ENCODE measurements at places on chromosomes 1 and 21.

DNA sequence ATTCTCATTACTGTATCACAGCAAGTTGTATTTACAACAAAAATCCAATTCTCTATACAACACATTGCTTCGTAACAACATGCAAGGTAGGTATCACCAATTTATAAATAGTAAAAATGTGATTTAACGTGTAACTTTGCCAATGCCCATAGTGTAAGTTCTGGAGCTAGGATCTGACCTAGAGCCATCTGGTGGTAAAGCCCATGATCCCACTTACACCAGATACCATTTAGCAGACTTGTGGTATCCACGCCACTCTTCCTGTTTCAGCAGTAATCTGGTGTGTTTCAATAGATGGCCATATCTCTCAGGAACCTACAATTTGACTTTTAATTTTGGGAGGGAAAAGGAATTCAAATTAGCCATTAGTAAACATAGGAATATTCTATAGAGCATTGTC lies 10.2 kb downstream of the SETSIP start:
- DNase-seq: no peak

DNA sequence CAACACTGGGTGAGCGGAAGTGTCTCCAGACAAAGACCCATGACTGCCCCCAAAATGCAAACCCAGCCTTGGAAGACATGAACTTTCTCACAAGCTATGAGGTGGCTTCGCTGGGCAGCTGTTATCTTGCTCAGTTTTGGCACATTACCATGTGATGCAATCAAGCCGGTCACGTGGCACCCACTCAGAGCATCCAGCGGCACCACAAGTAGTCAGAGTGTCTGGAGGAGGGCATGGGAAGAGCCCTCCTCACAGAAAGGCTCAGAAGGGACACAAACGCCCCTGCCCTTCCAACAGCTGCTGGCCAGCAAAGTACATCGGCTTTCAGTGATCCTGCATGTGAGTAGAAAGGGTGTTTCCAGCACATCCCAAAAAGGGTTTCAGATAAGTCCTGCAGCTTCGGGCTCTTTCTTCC lies 145.5 kb upstream of the IRF2BP2 start:
- DNase-seq: no peak

DNA sequence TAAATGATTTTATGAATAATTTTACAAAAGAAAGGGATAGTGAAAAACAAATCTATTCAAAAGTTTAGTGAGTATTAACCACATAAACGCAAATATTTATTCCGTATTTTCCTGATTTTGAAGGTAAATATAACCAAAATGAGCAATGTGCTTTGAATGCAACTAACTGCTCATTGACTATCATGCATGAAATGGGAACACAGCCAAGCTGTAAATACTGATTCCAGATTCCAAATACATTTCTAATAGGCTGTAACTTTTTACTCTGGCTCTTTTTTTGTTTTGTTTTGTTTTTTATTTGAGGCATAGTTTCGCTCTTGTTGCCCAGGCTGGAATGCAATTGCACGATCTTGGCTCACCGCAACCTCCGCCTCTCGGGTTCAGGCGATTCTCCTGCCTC lies 41.8 kb downstream of the SELENOF start:
- DNase-seq: no peak

DNA sequence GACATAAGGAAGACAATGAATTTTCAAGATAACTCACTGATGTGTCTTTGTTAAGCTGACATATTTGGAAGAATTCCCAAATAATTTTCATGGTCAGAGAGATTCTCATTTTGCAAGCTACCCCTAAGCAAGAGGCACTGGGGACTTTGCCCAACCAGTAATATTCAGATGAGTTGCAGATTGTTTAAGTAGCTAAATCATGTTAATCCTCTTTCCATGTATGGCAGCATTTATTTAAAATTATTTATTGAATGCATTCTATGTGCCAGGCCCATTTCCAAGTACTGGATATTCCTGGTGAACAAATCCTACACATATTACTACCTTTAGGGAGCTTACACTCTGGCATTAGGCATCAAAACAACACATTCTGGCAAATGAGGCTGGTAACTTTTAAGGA lies 56.5 kb upstream of the BACH1 start:
- DNase-seq: no peak

DNA sequence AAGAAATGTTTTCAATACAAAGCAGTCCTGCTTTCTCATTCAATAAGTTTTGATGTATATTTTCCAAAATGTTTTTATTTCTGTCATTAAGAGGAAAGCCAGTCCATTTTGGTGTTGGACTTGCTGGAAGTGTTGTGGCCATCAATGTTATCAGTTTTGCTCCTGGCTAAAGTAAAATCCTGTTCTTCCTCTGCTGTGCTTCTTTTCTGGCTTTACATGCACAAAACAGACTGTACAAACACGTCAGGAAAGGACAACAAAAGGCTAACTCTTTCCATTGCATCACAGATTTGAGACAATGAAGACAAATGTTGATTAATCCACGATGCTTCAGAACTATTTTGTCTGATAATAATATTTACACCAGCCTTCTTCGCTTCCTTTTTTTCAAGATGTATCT lies 735.4 kb downstream of the LTN1 start:
- no peak for DNase-seq

- DNase-seq: no peak
Measured at GRCh38 chr1:242139986-242140385, 141.1 kb upstream of the MAP1LC3C start.

DNA sequence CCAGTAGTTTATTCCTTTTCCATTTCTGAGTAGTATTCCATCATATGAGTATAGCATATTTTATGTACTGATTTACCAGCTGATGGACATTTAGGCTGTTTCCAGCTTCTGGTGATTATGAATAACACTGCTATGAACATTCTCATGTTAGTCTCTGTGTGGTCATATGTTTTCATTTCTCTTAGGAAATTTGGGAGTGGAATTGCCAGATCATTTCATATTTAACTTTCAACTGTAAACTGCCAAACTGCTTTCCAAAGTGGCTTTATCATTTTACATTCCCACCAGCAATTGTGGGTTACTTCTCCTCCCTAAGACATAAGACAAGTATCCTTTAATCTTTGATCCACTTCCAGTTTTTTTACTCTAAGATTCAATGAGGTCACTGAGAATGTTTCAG lies 85.7 kb upstream of the RALGPS2 start:
- DNase-seq: no peak

GRCh38 chr1:88275259-88275862 lies 408.7 kb upstream of the PKN2 start:
- no peak for DNase-seq

GRCh38 chr1:48616710-48617109 lies 144.7 kb upstream of the SPATA6 start:
- no peak for DNase-seq

DNA sequence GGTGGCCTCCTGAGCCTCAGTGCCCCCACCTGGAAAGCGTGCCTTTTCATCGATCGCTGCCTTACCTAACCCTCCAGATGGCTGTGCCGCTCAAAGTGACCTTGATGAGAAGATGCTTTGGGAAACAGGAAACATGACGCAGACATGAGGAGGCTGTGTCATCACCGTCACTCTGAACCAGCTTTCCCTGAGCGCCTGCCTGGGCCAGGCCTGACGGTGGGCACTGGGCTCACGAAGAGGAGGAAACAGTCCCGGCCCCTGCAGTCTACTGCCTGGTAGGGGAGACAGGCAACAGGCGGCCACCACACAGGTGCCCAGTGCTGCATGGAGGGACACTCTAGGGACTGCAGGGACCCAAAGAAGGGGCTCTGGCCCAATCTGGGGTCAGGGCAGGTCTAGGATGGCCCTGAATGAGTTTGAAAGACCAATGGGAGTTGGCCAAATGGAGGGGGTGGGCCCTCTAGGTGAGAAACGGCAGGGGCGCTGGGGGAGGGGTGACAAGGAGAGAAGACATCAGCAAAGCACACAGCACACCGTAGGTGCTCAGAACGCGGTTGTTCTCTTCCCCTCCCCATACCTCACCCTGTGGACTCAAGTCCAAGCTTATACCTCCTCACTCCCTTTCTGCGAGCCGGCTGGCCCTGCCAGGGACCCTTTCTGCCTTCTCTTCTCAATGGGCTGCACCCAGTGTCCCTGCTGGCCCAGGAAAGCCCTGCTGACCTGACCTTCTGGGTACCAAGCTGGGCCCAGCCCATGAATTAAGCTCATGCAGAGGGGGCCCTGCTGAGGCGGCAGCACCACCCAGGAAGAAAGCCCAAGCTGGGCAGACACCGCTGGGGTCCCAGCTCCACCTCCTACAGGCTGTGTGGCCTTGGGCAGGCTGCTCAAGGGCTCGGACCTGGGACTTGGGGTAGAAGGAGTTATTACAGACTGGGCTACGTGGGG lies 44.9 kb downstream of the GLIS1 start:
- DNase-seq: no peak

DNA sequence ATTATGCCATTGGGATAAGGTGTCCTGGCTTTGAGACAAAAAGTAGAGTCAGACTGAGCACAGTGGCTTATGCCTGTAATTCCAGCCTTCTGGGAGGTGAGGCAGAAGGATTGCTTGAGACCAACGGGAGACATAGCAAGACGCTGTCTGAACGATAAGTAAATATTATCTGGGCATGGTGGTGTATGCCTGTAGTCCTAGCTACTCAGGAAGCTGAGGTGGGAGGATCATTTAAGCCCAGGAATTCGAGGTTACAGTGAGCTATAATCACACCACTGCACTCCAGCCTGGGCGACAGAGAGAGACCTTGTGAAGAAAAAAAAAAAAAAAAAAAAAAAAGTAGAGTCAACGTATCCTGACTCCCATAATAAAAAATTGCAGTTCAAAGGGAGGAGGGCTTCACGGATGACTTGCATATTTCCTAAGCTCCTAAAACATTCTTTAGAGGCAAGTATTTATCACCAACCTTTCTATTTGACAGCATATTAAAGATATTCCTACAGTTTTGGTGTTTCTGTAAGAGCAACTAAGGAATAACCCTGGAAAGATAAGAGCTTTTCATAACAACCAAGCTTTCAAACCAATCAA lies 141.2 kb downstream of the SLC44A5 start:
- DNase-seq: no peak

DNA sequence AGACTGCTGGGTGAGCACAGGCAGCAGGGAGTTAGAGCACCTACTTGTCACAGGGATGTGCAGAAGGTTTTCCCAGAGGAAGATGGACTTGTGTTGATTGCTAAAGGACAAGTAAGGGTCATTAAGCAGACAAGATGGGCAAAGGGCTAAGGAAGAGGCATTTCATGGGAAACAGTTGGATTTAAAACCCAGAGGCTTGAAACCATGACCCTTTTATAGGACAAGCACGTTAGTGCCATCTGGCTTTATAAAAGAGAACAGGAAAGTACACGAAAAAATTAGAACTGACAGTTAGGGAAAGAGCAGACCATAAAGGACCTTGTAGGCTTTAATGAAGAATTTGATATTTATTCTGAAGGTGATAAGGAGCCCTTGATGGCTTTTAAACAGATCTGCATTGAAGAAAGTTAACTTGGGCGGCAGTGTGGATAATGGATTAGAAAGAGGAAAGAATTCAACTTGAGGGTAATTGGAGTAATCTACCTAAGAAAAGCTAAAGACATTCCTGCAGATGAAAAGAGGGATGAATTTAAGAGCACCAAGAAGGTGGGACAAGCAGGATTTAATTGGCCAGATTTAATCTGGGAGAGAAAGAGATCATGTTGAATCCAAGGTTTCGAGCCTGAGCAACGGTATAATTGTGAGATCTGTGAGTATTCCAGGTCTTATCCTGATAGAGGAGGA lies 68.6 kb downstream of the ZC3H11B start:
- no peak for DNase-seq

GRCh38 chr1:76267631-76268030 lies 193.1 kb downstream of the ST6GALNAC3 start:
- no peak for DNase-seq

- DNase-seq: peak; percentile 56
Measured at GRCh38 chr1:224182057-224182865, 779 bp upstream of the DEGS1 start.

DNA sequence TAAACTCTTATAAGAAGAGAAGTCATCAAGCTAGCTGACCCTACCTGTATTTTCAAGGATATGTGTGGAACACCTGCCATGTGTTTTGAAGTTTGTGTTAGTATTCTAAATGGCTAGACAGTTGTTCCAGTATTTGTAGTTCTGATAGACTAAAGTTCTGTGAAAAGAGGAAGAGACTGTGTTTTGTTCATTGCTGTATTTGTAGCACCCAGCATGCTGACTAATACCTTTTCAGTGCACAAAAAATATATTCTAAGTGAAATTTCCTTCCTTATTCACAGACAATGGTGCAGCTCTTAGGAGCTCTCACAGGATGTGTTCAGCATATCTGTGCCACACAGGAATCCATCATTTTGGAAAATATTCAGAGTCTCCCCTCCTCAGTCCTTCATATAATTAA lies 8.2 kb upstream of the METTL18 start:
- no peak for DNase-seq

DNA sequence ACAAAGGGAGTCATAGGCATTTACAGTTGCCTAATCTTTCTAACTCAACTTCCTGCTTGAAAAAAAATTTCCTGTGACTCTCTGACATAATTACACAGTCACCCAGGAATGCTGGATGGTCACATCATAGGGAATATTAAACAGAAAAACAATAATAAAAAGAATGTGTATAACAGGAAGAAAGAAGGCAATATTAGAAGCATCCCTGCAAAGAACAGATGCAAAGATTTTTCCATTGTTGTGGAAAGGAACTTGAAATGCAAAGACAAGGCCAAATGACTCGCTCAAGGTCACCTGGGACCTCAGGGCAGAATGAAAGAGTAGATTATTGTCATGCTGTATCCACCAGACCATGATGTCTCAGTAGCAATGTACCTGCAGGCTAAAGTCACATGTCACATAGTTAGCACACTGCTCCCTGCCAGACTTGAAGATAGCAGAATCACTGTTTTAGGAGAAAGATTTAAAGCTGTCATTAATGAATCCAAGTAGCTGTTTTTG lies 184.3 kb downstream of the CYYR1 start:
- DNase-seq: no peak

DNA sequence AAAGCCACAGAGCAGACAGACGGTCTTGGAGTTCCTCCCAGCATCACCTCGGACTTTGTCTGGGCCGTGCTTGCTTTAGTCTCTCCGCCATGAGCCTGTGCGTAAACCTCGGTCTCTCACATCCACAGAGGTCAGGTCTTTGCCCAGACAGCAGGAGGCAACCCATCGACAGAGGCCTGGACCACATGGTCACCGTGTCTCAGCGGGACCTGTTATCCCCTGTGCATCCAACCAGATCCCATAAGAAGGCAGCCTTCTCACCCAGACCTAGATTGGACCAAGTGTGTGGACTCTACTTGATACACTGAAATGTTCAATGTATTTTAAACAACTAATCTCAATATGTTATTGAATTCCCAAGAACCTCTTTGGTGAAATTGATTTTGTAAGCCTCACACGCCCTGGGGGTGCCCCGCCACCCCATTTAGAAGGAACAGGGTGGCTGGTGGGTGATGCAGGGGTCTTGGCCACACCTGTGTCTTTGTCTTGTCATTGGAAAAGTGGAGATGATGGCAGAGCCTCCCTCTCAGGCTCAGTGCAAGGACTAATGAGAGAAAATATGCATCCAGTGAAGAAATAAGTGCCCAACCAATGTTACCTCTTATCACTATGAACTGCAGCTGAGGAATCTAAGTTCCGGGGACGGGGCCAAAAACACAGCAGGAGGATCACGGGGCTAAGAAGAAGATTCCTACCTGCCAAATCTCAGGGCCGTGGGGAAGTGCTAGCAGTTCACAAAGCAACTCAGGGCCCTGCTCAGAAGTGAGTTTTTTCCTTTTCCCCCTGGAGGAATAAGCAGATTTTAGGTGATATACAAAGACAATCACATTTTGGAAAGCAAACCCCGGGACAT lies 101.6 kb upstream of the BACE2 start:
- no peak for DNase-seq

GRCh38 chr21:21039624-21040170 lies 41.5 kb downstream of the NCAM2 start:
- no peak for DNase-seq

GRCh38 chr1:222905151-222905550 lies 90.3 kb downstream of the DISP1 start:
- DNase-seq: no peak
